Right forelimb (tissue), 1 donor: ENCODE measurements at places on chromosomes 2 and 18.

GRCh38 chr2:10300328-10300920, 2.3 kb upstream of the HPCAL1 start:
- DNase-seq, result no peak

GRCh38 chr2:131076707-131077106, 16.6 kb downstream of the FAM168B start:
- DNase-seq, result no peak

GRCh38 chr2:73640511-73640911, 1.7 kb downstream of the NAT8 start:
- no peak for DNase-seq

DNA sequence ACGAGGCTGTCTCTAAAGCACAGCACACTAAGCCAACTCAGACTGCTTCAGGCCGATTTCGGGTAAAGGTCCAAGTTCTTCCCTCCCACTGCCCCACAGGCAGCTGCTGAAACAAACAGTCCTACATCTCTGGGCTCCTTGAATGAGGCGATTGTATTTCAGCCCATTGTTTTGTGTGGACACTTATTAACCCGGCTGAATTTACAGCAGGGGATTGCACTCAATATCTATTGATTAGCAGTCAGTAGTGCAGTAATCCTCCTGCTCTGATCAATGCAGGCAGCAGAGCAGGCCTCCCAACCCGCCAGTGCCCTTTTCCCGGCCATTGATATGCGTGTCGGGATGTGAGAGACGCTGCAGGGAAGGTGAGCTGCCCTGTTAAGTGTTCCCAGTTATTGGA, 330.1 kb downstream of the CMPK2 start:
- no peak for DNase-seq

- peak; percentile 68 for DNase-seq
Observed at GRCh38 chr18:10142496-10143160, 228.8 kb downstream of the VAPA start.

DNA sequence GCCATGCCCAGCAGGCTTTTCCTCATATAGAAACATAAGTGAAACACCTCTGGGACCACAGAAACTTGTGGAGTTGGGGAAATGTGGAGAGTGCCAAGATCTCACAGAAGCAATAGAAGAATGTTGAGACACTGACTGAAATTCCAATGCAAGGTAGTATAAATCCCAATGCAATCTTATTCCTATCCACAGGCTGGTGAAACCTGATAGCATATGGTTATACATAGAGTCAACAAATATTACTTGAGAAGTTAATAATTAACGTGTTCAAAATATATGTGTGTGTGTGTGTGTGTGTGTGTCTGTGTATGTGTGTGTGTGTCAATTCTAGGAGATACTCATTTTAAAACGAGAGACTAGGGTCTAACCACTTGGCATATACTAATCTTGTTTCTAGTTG, 776.8 kb upstream of the ACVR2A start:
- no peak for DNase-seq

GRCh38 chr2:37585982-37586621, 85.3 kb downstream of the CDC42EP3 start:
- no peak for DNase-seq

DNA sequence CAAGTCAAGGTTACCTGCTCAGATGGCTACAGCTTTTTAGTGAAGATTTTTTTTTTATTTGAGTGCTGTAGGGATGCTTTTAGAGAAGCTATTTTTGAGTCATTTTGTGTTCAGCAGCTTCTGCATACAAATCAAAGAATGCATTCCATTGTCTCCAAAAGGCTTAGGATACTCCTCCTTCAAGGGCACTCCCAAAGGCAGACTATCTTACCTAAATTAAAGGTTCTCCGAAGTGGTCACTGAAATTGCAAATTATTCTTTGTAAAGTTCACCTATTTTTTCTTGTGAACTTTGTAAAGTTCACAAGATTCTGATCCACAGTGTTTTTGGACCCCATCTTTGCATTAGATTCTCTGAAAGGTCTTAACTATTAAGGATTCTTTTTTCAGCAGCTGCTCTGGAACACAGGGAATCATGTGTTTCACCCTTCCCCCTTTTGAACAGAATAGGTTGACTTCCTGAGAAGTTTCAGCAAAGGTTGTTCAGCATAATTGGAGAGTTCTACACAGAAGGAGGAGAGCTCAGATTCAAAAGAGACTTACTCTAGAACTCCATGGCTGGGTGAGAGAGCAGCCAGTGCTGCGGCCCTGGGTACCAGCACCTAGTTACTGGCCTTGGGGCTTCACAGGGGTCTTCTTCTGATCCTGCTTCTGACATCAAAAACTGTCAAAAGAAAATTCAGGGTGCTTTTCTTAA, 14.5 kb downstream of the CLIP4 start:
- DNase-seq, result no peak

DNA sequence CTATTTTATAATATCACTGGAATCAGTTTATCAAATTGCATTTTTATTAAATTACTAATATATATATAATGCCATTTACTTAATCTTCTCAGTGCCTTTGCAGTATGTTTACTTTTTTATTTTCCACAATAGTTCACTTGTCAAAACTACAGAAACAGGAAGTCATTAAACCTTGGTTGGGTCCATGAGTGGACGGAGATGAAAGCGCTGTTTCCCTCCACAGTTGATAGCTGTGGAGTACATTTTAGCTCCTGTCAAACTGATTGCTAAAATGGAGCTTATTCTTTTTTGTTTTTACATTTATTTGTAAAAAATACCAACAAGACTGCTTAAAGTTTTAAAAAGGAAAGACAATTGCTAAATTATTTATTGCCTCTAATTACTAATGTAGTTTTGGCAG, 19.2 kb downstream of the MFF start:
- no peak for DNase-seq

DNA sequence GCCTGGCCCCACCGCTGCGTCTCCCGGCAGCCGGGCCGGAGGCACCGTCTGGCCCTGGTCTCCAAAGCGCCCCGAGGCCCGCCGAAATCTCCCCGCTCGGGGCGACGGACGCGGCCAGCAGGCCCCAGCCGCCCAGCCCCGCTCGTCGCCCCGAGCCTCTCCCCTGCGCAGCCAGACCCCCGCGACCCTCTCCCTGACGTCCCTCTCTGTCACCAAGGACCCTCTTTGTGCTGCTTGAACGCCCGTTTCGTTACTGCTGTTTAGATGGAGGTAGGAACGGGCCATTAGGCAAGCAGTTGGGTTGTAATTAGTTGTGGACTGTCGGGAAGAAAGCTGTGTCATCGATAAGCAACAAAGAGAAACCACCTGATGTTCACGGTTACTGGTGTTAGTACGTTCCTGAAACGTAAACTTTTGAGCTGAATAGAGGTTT, 686 bp downstream of the UBXN4 start:
- DNase-seq, result peak; percentile 81
